Stimulated activated CD8-positive, alpha-beta memory T cell treated with anti-CD3 and anti-CD28 coated beads, Interleukin-12 subunit alpha, Interleukin-12 subunit beta, amount 100 ng/mL, for 4 hours (primary cell): ENCODE measurements at places on chromosomes 1 and 21.

DNA sequence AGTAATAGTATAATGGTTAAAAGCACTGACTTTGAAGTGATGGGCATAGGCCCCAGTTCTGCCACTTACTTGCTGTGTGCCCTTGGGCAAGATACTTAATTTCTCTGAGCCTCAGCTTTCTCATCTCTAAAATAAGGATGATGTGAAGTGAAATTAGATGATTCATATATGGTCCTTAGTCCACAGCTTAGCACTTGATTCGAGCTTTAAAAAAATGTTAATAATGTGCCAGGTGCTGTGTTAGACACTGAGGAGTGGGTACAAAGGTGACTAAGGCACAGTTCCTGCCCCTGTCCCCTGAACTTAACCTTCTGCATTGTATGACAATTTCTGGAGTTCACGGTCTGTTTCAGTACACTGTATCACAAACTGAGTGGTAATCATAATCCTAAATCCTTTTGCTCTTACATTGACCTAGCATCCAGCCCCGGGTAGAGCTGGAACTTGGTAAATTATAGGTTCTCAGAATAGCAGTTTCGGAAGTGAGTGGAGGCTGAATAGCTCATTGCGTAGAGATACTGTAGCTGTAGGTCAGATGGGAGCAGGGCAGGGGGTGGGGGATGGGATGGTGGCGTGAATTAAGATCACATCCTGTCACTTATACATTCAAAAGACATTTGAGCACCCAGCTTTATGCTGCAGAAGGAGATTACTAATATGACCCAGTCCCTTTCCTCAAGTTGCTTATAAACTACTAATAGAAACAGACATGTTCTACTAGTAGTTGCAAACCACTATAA is 1.5 kb downstream of the ZNF691 start:
- DNase-seq, result no peak

DNA sequence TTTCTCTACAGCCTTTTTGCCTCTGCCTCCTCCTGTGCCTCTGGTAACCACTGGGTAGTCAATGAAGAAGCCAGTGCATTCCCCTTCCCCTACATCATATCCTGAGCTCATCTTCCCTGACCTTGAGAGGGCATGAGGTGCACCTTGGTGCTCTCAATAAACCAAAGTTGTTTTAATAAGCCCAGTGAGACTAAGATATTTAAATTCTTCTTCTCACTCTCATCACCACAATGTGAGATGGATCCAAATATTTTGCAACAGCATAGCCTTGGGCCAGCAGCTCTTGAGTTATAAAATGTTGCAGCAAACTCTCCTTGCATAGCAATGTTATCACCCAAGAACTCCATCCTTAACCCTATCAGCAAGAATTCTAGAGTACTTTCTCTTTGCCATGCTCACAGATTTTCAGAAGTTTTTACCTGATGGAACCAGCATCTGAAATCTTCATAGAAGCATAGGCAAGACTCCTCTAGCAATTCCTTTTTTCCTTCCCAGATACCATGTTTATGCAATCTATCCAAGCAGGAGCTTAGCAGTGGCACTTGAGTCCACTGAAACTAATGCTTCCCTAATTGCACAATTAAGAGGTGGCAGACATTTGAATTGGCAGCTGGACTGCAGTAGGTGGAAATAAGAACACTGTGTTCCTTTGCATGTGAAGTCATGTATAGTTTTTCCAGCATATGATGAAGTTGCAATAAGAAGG is 36.8 kb downstream of the CDC7 start:
- DNase-seq, result no peak

DNA sequence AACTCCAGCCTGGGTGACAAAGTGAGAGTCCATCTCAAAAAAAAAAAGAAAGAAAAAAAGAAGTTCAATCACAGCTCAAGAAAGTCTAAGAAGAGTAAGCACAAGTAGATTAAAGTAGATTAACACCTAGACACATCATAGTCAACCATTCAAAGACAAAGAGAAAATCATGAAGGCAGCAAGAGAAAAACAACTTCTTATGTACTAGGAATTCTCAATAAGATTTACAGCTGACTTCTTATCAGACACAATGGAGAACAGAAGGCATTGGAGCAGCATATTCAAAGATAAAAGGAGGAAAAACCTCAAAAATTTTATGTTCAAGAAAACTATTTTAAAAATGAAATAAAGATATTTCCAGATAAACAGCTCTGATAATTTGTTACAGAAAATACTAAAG is 147.3 kb downstream of the LBR start:
- no peak for DNase-seq

GRCh38 chr1:76802094-76802493 is 65.2 kb upstream of the ST6GALNAC5 start:
- no peak for DNase-seq

- no peak for DNase-seq
Observed at GRCh38 chr1:185533596-185533995, 200.6 kb upstream of the HMCN1 start.

GRCh38 chr21:38249256-38249655 is 7.5 kb upstream of the KCNJ15 start:
- no peak for DNase-seq

DNA sequence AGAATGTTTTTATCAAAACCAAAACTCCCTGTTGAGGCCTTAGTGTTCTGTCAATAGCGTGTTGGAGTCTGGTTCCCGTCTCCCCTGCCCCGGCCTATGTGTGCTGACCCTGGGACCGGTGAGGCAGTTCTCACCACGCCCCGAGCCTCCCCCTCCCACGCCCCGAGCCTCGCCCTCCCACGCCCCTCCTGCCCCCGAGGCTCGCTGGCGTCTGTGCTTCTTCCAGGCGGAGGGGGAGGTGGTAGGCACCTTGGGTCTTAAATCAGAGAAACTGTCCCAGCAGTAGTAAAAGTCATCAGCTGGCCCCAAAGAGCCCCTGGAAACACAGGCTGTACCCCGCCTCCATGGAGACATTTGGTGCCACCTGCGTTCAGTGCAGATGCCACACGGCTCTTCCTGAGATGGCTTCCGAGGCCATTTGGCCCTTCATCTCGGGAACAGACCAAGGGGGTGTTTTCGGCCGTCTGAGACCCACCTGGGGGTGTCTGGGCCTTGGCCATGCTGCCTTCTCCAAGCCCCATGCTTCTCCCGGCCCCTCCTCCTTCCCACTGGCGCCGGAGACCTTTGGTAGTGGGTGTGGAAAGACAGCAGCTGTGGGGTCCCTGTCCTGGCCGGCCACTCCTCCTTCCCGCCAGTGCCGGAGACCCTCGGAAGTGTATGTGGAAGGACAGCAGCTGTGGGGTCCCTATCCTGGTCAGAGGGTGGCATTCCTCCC is 44.7 kb downstream of the SKI start:
- DNase-seq, result no peak

DNA sequence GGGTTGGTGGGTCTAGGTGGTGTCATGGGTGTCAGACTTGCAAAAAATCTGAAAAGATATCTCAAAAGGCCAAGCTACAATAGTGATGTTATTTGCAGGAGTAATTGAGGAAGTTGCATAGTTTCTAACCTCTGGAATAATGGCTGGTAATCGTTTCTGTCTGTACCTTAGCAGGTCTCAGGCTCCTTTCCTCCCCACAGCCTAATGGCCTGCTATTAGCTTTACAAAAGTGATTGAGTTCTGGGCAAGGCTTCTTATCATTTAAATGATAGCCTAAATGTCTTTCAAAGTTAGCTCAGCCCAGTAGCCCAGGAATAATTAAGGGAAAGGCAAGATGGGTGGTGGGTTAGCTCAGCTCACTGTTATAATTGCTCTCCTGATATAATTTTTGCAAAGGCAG is 37.7 kb upstream of the IGSF5 start:
- DNase-seq, result no peak

DNA sequence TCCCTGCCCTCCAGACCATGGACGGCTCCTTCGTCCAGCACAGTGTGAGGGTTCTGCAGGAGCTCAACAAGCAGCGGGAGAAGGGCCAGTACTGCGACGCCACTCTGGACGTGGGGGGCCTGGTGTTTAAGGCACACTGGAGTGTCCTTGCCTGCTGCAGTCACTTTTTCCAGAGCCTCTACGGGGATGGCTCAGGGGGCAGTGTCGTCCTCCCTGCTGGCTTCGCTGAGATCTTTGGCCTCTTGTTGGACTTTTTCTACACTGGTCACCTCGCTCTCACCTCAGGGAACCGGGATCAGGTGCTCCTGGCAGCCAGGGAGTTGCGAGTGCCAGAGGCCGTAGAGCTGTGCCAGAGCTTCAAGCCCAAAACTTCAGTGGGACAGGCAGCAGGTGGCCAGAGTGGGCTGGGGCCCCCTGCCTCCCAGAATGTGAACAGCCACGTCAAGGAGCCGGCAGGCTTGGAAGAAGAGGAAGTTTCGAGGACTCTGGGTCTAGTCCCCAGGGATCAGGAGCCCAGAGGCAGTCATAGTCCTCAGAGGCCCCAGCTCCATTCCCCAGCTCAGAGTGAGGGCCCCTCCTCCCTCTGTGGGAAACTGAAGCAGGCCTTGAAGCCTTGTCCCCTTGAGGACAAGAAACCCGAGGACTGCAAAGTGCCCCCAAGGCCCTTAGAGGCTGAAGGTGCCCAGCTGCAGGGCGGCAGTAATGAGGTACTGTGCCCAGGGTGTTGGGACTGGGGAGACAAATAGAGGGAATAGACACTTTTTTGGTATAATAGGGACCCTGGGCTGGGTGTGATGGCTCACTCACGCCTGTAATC is 1.0 kb downstream of the ZBTB48 start:
- DNase-seq, result no peak

DNA sequence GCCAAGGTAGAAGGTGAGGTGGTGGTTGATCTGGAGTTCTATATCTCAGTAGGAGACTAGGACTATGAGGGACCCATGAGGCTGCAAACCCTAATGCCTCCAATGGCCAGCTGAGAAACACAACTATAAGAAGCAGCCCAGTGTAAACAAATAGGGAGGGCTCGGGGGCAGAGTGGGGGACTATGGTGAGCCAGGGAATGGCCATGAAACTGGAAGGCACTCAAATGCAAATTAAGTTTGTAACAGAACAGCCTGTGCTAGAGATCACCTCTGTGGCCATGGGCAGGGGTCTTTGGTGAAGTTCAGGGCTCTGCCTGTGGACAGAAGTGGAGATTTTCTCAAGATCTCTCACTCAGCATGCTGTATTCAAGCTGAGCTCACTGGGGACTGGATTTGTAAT is 187.1 kb downstream of the GRIK3 start:
- DNase-seq, result no peak

DNA sequence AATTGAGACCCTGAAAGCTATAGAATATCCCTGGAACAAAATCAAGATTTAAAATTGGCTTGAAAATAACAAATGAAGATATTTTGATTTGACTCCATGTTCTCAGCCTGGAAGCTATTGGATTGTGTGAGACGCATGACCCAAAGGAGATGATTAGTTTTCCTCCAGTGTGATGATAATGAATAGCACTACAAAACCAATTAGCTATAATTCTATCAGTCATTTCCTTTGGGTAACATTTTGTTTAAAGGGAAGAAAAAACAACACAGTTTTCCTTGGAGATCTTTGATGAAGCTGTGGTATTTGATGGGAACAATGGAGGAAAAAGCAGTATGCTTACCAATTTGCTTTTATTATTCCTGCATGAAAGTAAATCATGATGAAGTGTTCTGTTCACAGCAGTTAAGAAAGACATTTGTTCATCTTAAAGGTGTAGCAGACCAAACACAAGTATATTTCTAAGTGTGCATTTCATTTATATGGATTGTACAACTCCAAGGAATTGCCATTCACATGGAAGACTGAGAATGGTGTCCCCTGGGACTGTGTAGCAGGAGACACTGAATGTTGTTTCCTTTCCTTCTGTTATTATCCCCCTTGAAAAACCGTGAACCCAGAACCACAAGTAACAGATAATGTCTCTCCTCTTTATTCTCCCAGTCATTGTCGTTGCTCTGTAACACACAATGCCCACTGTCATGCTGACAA is 111.4 kb downstream of the CACHD1 start:
- DNase-seq, result no peak

- no peak for DNase-seq
Observed at GRCh38 chr1:51509773-51510172, 9.3 kb downstream of the EPS15 start.

GRCh38 chr1:230809256-230809990 is 58.9 kb downstream of the C1orf198 start:
- DNase-seq, result no peak

GRCh38 chr1:107276247-107276646 is 135.4 kb downstream of the NTNG1 start:
- no peak for DNase-seq

DNA sequence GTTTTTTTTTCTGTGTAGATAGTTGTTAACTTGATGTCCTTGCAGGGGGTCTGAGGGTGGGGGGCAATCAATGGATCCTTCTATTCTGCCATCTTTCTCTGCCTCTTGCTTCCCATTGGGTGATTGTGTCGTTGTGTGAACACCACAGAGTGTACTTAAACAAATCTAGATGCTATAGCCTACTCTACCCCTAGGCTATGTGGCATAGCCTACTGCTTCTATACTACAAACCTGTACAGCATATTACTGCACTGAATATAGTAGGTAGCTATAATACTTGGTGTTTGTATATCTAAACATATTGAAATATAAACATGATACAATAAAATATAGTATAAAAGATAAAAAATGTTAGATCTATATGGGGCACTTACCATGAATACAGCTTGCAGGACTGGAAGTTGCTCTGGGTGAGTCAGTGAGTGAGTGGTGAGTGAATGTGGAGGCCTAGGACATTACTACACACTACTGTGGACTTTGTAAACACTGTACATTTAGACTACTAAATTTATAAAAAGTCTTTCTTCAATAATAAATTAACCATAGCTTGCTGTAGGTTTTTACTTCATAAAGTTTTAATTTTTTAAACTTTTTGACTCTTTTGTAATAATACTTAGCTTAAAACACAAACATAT is 105.4 kb downstream of the CENPF start:
- DNase-seq, result no peak

DNA sequence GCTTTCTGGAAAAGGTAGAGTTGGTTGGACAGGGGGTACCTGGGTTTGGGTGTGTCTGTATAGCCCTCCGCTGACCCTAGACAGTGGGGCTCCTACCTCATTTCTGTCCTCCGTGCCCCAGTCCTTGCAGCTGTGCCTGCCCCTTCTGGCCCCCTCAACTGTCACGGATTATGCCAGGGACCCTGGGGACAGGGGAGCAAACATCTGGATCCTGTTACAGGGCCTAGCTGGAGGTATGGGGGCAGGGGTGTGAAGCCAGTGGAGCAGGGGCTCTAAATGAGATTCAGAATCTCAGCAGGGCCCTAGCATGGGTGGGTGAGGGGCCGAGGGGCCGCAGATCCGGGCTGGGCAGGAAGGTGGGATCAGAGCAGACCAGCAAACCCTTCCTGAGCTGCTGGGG is 81.0 kb downstream of the TAS1R2 start:
- DNase-seq, result no peak
